A549 treated with dexamethasone at 1 μM for 4 hours (cell line): ENCODE measurements at places on chromosomes 5 and 9. TPM values are rescaled to one million over a fixed set of nuclear protein-coding genes. Genes with fewer than 3 reads are reported as not detected.

The TMEM8B gene
- total RNA-seq = 2.1 to 4.5 TPM (median 3.6 TPM) in 5 replicates

The INSL6 gene
- total RNA-seq = not detected in 5 replicates

The MYMK gene
- not detected in 5 replicates for total RNA-seq

The SV2C gene
- 0.01 TPM in 1 of 5 replicates, not detected in the others for total RNA-seq

The SOHLH1 gene
- total RNA-seq = 0.06 to 0.11 TPM in 2 of 5 replicates, not detected in the others

The PPP1R26 gene
- total RNA-seq = 12.8 to 20.9 TPM (median 19.4 TPM) in 5 replicates
